NCI-H2081 treated with DMSO at 0.1 percent for 48 hours (cell line): ENCODE measurements at places on chromosomes 7 and 10.

- no peak for DNase-seq
Measured at GRCh38 chr10:113095419-113096127, 145.5 kb downstream of the TCF7L2 start.

DNA sequence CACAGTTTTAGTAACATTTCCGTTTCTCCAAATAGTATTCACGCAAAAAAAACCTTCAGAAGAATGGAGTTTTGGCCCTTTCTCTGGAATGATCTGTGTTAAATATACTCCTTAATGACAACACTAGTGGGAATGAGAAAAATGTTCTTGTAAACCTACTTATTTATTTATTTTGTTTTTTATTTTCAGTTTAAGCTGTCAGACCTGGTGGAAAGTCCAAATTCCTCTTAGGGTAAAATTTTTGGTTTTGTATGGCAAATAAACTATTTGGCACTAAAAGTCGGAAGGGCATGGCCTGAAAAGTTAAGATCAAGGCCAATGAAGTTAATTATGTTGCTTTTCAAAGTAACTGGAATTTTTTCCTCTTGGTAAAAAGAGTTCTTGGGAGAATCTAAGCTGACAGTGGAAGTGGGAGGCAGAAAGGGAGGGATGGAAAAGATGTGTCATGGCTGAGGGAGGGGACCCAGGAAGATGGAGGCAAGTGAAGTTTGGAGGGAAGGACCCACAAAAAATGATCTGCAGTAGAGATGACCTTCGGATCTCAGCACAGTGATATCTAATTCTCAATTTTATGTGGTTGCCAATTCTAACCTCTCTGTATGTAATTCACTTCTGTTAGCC is 33.5 kb upstream of the VPS41 start:
- no peak for DNase-seq

DNA sequence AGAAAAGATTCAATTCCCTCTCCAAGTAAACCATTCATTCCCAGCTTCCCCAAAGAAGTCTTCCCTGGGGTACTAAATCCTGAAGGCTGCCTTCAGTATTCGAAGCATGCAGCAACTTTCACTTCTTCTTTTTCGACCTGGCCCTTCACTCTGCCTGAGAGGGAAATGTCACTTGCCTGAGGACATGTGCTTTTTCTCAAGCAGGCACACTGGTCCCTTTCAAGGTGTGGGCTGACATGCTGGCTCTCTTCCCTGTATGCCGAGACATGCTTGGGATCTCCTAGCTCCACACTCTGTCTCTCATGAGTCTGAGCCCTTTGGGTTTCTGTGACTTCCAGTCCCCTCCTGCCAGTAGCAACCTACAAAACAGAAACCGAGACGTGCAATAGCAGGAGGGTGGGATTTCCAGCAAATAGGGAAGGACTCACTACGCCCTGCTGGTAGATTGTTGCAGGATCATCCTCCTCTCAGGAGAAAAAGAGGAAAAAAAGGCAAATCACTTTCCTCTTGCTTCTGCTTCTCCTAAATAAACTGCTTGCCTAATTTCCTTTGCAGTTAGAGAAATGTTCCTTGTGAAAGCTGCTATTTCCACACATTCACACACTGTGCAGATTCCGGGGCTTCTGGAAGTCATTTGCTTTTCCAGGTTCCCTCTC is 33.5 kb downstream of the FIGNL1 start:
- DNase-seq: no peak

GRCh38 chr7:28407651-28408050 is 4.7 kb upstream of the CREB5 start:
- DNase-seq: no peak

- no peak for DNase-seq
Measured at GRCh38 chr10:118505363-118505762, 90.1 kb downstream of the PRLHR start.

GRCh38 chr7:157158400-157158799 is 19.7 kb downstream of the UBE3C start:
- no peak for DNase-seq

GRCh38 chr7:155453296-155454182 is 4.4 kb upstream of the EN2 start:
- no peak for DNase-seq

DNA sequence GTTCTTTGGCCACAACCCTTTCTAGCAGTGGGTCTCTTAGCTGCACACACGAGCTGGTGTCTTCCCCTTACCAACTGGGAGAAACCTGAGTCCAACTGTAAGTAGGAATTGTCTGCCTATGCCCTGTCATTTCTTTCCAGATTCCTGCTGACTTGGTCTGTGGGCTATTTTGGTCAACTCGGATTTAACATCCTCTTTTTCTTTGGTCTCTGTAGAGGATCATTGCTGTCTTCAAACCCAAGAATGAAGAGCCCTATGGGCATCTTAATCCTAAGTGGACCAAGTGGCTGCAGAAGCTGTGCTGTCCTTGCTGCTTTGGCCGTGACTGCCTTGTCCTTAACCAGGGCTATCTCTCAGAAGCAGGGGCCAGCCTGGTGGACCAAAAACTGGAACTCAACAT is 10.3 kb downstream of the PI4K2A start:
- DNase-seq: no peak

DNA sequence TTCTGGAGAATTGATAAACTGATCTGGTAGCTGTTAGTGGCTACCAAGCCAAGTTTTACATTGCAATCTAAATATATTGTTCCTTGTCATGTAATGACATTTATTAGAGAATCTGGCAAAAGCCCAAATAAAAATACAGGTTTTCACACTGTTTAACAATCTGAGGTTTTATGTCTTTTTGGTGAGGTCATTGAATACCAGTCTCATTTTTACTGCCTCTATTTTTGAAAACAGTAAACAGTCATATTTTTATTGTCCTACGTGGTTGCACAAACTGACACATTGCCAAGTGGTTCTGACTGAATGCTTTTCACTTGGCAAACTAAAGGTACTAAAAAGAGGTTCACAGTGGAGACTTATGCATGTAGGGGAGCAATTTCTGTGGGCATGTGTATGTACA is 157.5 kb downstream of the PRKG1 start:
- no peak for DNase-seq

- no peak for DNase-seq
Measured at GRCh38 chr7:29977886-29978651, 11.5 kb downstream of the SCRN1 start.
